ENCODE measurements at places on chromosomes 11 and 22.

DNA sequence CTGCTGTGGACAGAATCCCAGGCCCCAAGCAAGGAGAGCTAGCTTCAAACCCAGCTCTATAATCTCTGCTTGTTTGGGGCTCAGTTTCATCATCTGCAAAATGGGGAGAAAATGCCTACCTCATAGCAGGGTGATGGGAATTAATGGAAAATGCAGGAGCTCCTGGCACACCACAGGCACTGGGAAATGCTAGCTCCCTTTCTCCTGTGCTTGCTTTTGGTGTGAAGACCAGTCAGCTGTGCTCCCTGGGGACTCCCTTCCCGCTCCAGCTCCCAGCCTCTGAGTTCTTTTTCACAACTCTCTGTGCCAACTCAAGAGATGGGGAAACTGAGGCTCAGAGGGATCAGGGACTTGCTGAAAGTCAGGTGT lies 8.2 kb upstream of the SERPINH1 start:
- no peak overlapping the region for H3K27ac ChIP-seq
- peaks cover 15% of the 10 kb centered on the region for H3K4me1 ChIP-seq
- H3K36me3 ChIP-seq: no peaks in the 10 kb centered on the region

GRCh38 chr11:13091804-13092203 lies 82.7 kb downstream of the RASSF10 start:
- no peaks in the 10 kb centered on the region for H3K36me3 ChIP-seq
- no peak overlapping the region for H3K27ac ChIP-seq
- H3K4me1 ChIP-seq: no peaks in the 10 kb centered on the region
- no peak for DNase-seq

GRCh38 chr11:67406969-67407687 lies 3.2 kb downstream of the TBC1D10C start:
- no peaks in the 10 kb centered on the region for H3K27me3 ChIP-seq
- no peaks in the 10 kb centered on the region for H3K36me3 ChIP-seq
- no peak for DNase-seq
- peaks cover 22% of the 10 kb centered on the region for H3K4me1 ChIP-seq
- no peak overlapping the region for H3K27ac ChIP-seq

- H3K4me3 ChIP-seq: no peak overlapping the region
- peak overlapping the region; percentile 97 for H3K27ac ChIP-seq
- no peaks in the 10 kb centered on the region for H3K27me3 ChIP-seq
- no peak for DNase-seq
- H3K4me1 ChIP-seq: peaks cover 22% of the 10 kb centered on the region
Observed at GRCh38 chr11:110297076-110297725, 787 bp upstream of the RDX start.

DNA sequence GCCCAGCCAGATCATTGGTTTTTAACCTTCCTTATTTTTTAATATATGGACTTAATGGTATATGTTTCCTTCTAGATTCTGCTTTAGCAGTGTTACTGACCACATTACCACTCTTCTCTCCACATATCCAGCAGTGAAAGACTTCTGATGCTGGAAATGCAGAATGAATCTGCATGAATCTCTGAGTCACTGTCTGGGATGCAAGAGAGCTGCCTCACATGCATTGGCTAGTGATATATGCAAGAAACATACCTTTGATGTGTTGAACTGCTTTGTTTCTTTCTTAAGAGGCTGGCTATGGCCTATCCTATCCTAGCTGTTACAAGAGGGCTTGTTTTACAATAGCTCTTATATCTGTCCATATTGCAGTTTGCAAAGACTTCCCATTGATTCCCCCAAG lies 16.6 kb upstream of the AMPD3 start:
- no peaks in the 10 kb centered on the region for H3K27me3 ChIP-seq
- H3K27ac ChIP-seq: no peak overlapping the region
- H3K4me3 ChIP-seq: no peak overlapping the region
- DNase-seq: no peak

- peak; percentile 31 for DNase-seq
- H3K4me1 ChIP-seq: peaks cover 20% of the 10 kb centered on the region
- no peak overlapping the region for H3K27ac ChIP-seq
- no peaks in the 10 kb centered on the region for H3K27me3 ChIP-seq
- no peak overlapping the region for H3K4me3 ChIP-seq
Observed at GRCh38 chr11:44561275-44561805, 4.1 kb upstream of the CD82 start.

GRCh38 chr22:49298834-49299750 lies 528.6 kb downstream of the BRD1 start:
- no peak for DNase-seq
- H3K4me3 ChIP-seq: no peak overlapping the region
- no peaks in the 10 kb centered on the region for H3K36me3 ChIP-seq

All from thyroid gland (tissue), 4 donors.